Common myeloid progenitor, CD34-positive (primary cell): ENCODE measurements at places on chromosomes 6 and 20.

DNA sequence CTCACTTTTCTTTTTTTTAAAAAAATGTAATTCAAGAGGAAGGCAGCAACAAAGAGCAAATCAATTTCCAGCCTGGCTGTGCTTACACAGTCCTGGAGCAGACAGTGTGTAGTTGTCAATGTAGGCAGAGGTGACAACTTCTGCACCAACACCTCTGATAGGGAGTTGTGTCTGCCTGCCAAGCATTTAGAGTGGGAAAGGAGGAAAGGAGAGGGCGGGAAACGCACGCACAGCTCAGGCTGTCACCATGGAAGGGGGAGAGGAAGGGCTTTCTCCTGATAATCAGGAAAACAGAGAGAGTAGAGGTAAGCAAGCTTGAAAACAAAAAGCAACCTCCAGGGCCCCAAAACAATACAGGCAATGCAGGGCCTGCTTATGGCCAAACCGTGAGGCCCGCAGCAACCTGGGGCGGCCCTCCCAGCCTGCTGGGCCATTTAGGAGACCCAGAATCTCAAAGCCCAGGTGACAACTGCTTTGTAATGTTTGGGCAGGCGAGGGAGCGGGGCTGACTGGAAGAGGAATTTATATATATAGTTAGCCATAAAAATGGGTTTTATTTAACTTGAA lies 41.5 kb upstream of the GFOD1 start:
- no peak for DNase-seq

GRCh38 chr20:33681728-33682353 lies 4.3 kb downstream of the E2F1 start:
- DNase-seq, result no peak

DNA sequence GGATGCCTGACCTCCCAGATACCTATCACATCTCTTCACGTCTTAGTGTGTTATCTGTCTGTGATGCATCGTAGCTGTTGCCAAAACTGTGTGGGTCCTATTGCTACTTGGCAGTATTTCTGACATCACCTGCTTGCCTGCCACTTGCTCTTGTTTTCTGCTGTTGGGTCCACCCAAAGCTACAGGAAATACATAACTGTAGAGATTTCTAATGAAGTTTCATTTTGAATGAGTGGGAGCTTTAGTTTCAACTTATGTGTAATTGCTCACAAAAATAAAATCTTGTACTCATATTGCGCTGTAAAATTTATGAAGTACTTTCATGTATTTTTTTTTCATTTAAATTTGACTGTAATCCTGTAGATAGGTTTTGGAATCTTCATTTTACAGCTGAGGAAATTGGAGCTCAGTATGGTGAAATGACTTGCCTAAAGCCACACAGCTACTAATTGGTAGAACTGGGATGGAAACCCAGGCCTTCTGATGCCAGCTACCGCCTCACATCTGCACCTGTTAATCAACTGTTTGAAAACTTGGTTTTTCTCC lies 113.6 kb upstream of the MAN1A1 start:
- DNase-seq, result no peak

DNA sequence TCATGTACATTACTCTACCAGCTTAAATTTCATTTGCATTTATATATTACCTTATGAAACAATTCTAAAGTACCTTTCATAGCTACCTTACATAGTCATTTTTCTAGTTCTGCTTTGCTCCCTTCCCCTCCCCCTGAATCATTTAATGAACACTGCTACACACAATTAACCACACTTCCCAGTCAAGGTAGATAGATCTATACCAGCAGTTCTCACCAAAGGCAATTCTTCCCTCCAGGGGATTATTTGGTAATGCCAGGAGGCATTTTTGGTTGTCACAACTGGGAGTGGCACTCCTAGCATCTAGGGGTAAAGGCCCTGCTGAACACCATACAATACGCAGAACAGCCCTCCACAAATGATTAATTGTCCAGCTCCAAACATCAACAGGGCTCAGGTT lies 143.9 kb upstream of the SHLD1 start:
- no peak for DNase-seq

- peak; percentile 30 for DNase-seq
Observed at GRCh38 chr6:81465859-81466258, 286.6 kb downstream of the TENT5A start.

DNA sequence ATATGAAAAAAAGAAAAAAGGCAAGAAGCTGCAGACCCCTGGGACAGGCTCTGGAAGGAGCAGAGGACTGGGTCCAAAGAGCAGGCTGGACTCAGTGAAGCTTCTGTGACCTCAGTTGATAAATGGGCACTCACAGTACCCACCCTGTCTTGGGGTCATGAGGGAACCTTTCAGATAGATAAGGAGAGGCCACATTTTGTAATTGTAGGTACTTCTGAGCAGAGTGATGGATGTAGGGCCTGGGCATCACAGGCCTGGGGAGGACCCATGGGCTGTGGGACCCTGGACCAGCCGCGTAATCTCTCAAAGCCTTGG lies 79.3 kb downstream of the SLC24A3 start:
- DNase-seq, result no peak

DNA sequence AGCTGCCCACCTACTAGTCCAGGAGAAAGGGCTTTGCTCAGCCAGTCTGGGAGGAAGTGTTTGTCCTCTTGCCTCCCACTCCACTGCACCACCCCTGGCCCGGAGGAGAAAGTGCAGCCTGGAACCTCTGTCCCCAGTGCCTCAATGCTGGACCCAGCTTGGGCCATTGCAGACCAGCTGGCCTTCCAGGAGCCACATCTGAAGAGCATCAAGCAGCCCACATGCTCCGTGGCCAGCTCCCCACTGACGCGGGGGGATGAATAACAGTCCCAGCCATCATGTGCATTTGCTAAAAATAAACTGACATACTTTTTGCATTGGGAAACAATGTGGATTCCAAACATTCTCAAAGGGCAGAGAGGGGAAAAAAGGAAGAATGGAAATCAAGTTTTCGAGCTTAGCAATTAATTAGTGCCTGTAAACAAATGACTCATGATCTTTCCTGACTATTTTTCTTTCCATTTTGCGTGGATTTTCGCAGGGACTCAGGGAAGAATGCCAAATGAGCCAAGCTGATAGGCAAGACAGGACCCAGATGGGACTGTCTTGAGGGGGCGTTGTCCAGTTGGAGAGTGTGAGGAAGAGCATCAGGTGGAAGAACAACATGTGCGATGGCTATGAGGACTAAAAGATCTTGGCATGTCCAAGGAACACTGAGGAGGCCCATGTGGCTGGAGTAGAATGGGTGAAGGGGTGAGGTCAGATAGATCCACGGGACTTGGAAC lies 34.1 kb downstream of the CEBPB start:
- DNase-seq, result no peak

GRCh38 chr6:30752157-30752927 lies 8.0 kb upstream of the IER3 start:
- peak; percentile 77 for DNase-seq

DNA sequence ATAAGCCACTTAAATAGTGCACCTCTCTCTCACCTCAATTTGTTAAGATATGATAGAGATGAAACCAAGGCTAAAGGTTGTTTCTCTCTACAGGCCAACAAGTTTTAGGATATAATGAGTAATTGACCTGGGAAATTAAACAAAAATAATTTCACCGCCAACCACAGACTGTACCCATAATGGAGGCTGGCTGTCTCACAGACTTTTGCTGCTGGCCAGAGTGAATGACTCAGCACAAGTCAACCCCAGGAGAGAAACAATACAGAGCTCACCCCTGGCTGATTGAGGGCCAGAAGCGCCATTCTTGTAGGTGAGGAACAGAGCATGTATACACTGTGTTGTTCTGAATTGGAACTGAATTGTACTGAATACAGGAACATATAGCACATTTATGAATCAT lies 99.9 kb downstream of the CAP2 start:
- DNase-seq, result peak; percentile 85

DNA sequence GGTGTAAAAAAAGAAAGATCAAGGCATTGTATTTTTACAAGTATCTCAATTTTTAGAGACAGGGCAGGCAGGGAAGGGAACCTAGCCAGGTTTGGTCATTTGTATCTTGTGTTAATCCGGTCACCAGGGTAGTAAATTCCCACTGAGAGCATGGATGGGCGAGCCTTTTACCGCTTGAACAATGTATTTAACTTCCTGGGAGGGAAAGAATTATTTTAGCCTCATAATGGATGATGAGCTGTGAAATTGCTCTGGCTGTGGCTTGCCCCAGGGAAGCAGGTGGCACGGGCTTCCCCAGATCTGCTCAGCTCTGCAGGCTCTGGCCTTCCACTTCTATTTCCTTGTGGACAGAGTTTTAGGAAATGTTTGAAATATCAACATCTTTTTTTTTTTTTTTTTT lies 72.9 kb downstream of the TOX2 start:
- no peak for DNase-seq

DNA sequence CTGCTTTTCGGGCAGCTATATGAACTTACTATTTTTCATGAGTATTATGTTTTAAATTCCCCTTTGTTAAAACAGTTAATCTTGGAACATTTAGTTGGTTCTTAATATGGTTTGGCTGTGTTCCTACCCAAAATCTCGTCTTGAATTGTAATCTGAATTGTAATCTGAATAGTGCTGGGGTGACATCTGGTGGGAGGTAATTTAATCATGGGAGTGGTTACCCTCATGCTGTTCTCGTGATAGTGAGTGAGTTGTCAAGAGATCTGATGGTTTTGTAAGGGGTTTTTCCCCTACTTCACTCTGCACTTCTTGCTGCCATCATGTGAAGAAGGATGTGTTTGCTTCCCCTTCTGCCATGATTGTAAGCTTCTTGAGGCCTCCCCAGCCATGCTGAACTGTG lies 305.4 kb upstream of the MAP3K7 start:
- DNase-seq, result no peak

GRCh38 chr6:83309344-83309743 lies 116.2 kb downstream of the RWDD2A start:
- DNase-seq, result no peak

- no peak for DNase-seq
Observed at GRCh38 chr20:51381557-51381956, 161.0 kb downstream of the NFATC2 start.

DNA sequence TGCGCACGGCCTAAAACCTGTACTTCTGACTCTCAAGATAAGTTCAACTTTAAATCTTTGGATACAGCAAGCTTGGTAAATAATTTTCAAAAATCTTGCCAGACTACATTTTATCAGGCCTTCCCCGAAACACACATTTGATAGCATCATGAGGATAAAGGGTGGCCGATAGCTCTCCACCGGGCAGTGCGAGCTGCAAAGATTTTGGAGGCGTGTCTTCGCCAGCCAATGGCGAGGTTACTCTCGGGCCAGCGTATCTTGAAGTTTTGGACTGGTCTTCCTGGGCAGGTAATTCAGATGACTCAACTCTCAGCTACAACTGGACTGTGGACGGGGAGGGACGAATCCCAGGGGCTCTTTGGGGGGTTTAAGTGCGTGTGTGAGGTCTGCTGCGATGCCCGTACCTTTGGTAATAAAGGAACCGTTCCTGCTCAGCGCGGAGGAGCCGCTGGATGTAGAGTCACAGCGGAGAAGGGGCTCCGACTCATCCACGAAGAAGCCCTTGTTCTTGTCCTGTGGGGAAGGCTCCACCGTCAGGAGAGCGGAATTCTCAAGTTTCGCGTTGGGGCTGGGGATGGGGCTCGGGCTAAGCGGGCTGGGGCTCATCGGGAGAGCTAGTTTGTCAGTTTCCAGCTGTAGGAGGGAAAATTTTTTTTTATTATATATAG lies 75.3 kb downstream of the TNFRSF21 start:
- DNase-seq, result no peak
